ENCODE measurements at places on chromosomes 5 and 9.

- DNase-seq = no peak
Observed at GRCh38 chr9:130421154-130421801, 23.5 kb upstream of the ASS1 start.

DNA sequence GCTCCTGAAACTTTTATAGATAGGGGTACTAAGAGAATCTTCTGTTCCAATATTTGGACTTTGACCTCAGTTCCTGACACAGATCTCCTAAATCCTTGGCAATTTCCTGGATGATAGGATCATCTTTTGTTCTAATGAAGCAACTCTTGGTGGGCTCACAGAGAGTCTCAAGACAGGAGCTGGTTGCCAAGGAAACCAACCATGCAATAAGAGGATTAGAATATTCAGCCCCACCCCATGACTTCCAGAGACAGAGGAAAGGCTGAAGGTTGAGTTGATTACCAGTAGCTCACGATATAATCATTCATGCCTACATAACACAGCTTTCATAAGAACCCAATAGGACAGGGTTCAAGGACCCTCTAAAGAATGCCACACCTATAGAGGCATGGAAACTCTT, 2050.2 kb upstream of the CDH6 start:
- DNase-seq = no peak

GRCh38 chr9:91047993-91048607, 246.5 kb downstream of the SYK start:
- DNase-seq = peak; percentile 89

- DNase-seq = no peak
Observed at GRCh38 chr5:39808656-39809055, 383.9 kb upstream of the DAB2 start.

DNA sequence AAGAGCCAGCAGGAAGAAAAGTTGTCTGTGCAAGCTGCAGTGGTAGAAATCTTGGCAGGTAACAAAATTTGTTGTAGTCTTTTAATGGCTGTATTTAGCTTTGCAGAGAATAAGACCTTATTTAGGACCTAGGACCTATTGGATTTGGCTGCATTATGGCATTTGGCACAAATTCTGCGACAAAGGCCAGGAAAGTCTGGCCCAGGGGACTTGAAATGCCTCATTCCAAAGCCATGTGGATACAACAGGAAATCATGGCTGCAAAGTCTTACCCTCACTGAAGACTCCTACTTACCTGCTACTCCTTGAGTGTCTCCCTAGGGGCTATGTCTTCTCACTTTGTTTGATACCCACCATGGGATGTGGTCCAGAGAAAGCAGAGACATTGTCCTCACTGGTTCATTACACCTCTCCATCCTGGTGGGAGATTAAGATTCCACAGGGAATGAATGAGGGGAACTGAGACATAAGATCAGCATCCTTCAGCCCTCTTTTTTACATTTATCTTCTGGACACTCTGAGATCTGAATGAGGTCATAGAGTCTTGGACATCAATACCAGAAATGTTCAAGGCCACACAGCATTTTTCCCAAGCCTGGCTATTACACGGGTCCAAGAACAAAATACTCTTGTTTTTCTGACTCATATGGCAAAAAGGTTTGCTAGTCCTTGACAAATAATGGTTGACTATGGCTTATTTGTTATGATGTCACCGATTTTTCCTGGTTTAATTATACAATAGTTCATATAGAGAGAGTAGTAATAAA, 119.4 kb downstream of the PDE8B start:
- DNase-seq = no peak

DNA sequence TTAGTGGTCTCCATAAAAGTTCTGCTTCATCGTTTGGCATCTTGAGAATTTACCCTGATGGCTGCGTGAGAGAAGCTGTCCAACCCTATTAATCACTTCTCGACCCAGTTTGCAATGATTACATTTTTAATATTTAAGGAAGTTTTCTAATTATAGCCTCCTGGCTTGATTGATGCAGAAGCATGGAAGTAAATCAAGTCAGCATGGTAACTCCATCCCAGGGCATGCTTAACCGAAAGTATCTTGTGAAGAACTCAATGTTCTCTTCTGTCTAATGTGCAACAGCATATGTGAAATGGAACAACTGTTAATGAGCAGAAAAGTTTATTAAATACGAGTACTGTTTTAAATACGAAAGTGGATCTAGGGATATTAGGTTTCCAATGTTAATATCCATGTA, 278.9 kb upstream of the CD180 start:
- DNase-seq = no peak

- no peak for DNase-seq
Observed at GRCh38 chr9:18682907-18683306, 209.0 kb downstream of the ADAMTSL1 start.

GRCh38 chr5:5700549-5700948, 278.1 kb downstream of the ICE1 start:
- no peak for DNase-seq

DNA sequence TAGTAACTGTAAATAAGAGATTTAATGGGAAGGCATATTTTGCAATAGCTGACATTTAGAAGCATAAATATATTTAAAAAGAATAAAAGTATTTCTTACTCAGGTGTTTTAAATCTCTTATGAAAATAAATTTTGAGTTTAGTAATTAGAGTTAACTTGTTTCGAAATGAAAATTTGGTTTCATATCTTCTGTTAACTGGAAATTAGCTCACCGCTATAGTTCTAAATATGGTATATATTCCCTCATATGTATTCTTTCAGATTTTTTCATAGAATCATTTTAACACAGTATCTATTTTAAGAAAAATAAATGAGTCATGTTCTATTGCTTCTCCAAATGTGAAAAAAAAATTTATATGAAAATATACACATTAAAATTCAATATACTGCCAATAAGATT, 434.1 kb downstream of the DTWD2 start:
- no peak for DNase-seq

- DNase-seq = no peak
Observed at GRCh38 chr9:13550519-13550918, 271.0 kb upstream of the MPDZ start.

- peak; percentile 48 for DNase-seq
Observed at GRCh38 chr5:9283021-9283420, 262.9 kb downstream of the SEMA5A start.

DNA sequence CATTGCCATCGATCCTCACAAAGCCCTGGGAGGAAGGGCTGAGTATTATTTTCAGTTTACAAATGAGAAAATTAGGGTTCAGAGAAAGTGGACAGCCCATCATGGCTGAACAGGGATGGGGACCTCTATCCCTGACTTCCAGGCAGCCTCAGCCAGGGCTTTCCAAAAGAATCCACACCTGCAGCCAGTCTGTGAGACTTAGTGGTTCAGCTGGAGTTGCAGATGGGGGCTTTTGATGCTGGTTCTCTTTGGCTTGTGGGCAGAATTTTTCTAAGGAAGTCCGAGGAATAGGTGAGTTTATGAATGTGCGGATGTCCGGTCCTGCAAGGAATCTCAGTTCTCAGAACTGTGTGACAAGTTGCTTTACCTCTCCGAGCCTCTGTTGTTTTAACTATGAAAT, 138.1 kb downstream of the RGS3 start:
- DNase-seq = no peak
